ENCODE measurements at places on chromosomes 5 and 9. TPM values are rescaled to one million over a fixed set of nuclear protein-coding genes. Genes with fewer than 3 reads are reported as not detected.

Gene PCDHGB1
- total RNA-seq: 0.62 TPM

Gene PLPP7
- total RNA-seq: 0.83 TPM

Gene SPATA31D4
- not detected for total RNA-seq

Gene IFNA13
- not detected for total RNA-seq

Gene GLDC
- 2.6 TPM for total RNA-seq

Gene PCDHB13
- 0.77 TPM for total RNA-seq

Gene STING1
- 127 TPM for total RNA-seq

Gene NEUROG1
- total RNA-seq: not detected

Gene UTP15
- 25.2 TPM for total RNA-seq

Gene GPR21
- 2.4 TPM for total RNA-seq

Gene RPP25L
- total RNA-seq: 15.1 TPM

Gene NUTM2F
- total RNA-seq: not detected

Gene LCN15
- total RNA-seq: not detected

Gene DMGDH
- total RNA-seq: not detected

Gene CEL
- 1.9 TPM for total RNA-seq

Gene CD14
- total RNA-seq: 0.33 TPM

Gene SLC36A3
- total RNA-seq: not detected

Gene LRRC14B
- total RNA-seq: not detected

Gene STKLD1
- 0.77 TPM for total RNA-seq

Gene ECM2
- not detected for total RNA-seq

Gene BDP1
- total RNA-seq: 27.5 TPM

Gene FSTL4
- total RNA-seq: 0.07 TPM

Gene WNT8A
- total RNA-seq: not detected

Gene UNC13B
- total RNA-seq: 46.2 TPM

Gene IGFBPL1
- not detected for total RNA-seq

Gene RASEF
- 0.05 TPM for total RNA-seq

Gene COL23A1
- total RNA-seq: not detected

Gene CER1
- total RNA-seq: not detected

Gene FGF18
- total RNA-seq: not detected
